GM12878 (cell line): ENCODE measurements at places on chromosomes 12 and 14. TPM values are rescaled to one million over a fixed set of nuclear protein-coding genes. Genes with fewer than 3 reads are reported as not detected.

GRCh38 chr14:22420598-22421186 is 168.3 kb downstream of the DAD1 start:
- DNase-seq = no peak

DNA sequence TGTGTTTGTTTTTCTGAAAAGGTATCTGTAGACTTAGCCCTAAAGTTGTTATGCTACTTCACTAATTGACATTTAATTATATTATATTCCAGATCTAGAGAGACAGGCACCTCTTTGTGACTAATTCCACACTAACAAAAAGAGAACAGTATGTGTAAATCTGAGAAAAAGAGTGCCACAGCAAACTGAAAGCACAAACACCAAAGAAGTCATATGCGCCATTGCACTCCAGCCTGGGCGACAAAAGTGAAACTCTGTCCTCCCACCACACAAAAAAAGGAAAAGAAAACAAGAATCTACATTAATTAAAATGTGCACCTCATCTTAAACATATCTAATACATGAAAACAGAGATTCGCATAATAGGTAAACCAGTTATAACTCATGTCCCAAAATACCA is 4.4 kb upstream of the CSRNP2 start:
- DNase-seq = peak; percentile 40

DNA sequence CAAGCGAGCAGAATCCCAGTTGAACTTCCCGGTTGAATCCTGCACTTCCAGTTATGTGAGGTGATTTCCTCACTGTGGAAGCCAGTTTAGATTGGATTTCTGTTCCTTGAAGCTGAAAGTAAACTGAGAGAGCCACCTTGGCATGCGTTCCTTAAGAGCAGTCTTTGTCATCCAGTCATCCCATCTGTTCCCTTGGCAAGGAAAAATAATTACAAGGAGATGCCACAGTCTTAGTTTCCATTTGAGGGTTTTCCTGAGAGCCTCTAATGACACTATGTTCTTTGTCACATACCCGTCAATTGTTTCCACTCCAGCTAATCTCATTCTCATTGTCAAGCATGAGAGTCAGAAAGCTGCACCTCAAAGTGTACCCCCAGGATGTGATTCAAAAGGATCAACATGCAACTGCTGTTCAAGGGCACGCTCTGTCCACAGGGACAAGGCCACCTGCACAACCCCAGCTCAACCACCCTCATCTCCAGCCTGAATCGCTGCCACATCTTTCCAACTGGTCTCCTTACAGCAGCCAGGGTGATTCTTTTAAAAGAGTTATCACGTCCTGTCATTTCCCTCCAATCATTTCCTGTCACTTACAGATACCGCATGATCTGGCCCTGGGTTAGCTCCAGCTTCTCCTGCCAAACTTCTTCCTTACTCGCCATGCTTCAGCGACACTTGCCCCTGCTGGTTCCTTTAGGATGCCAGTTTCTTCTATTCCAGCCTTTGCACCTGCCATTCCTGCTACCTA is 18.0 kb upstream of the TCP11L2 start:
- no peak for DNase-seq

- DNase-seq = no peak
These were observed 52.8 kb upstream of the EML1 start for GRCh38 chr14:99740411-99740810.

GRCh38 chr12:96431067-96431466 is 30.8 kb upstream of the CDK17 start:
- DNase-seq = no peak

GRCh38 chr12:11598900-11599299 is 50.6 kb upstream of the ETV6 start:
- no peak for DNase-seq

DNA sequence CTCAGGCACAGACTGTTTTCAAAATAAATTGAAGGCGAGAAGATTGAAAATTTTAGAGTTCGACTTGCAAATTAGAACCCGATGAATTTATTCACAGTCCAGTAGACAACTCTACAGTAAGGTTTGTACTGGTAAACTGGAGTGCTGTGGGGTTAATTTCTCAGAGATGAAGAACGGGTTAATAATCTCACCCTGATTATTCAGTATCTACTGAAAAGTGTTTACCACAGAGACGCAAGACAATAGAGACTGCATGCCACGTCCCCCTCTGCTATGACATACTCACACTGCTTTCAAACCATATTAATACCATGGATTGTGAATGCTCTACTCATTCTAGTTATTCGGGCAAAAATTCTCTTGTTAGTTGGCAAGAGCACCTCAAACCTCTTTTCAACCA is 36.1 kb downstream of the CFL2 start:
- no peak for DNase-seq

- no peak for DNase-seq
These were observed 480.2 kb upstream of the CCDC196 start for GRCh38 chr14:66005900-66006434.

GRCh38 chr12:72274931-72275330 is 2.8 kb downstream of the TRHDE start:
- DNase-seq = no peak

DNA sequence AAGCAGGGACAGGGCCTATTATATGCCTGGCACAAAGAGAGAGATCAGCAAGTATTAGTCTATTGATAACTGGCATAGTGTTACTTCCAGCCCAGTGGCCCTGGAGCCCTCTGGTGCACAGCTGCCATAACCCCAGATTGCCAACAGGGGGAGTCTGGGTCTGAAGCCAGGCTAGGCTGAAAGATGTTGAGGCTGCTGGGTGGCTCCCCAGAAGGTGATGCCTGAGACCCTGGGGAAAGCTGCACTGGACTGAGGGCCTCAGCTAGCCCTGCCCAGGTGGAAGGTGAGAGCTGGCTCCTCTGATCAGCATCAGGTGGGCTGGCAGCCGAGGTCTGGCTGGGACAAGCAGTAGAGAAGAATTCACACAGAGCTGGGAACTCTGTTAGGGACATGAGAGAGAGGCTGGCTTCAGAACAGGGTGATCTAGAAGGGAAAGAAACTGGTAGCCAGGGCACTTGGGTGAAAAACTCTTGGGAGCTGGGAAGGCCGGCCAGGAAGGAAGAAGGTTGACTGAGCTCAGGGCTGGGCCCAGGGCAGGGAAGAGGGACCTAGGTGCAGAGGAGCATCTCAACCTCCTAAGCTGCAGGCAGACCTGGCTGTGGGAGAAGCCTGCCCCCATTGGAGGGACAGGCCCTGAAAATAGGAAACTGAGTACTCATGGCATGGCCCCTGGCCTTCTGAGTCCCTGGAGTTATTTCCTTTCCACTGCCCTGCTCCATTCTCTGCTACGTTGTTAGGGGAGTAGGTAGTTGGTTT is 3.9 kb downstream of the GZMH start:
- DNase-seq = no peak

GRCh38 chr12:94736004-94736403 is 85.6 kb upstream of the TMCC3 start:
- no peak for DNase-seq

DNA sequence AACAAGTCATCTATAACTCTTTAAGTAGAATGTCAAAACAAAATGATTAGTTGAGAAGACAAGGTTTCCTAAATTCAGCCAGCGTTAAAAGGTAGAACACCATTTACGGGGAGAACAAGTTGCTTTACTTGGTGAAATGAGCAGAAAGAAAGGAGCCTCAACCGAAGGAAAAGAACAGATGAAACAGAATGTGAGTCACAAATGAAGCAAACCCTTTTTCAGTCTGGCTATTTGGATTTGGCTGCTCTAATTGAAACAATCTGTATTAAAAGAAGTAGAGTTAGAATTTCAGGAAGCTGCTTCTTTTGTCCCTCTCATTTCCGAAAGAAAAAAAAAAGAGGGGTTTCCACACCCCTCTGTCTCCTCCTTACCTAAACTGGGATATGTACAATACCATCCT is 34.6 kb downstream of the CEP128 start:
- DNase-seq = no peak

DNA sequence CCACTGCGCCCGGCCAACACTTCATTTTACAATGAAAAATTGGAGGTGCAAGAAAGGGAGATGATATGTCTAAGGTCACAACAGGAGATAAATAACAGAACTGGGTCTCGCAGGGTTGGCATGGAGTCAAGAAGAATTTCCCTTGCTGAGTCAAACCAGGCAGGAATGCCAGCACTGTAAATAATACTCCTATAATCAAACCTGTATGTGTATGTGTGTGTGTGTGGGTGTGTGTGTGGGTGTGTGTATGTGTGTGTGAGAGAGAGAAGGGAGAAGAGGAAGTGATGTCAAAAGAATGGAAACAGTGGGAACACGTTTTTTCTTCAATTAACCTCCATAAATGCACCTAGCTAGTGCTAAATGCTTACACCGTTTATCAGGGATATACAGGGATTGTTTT is 70.4 kb downstream of the TMEM116 start:
- DNase-seq = no peak

DNA sequence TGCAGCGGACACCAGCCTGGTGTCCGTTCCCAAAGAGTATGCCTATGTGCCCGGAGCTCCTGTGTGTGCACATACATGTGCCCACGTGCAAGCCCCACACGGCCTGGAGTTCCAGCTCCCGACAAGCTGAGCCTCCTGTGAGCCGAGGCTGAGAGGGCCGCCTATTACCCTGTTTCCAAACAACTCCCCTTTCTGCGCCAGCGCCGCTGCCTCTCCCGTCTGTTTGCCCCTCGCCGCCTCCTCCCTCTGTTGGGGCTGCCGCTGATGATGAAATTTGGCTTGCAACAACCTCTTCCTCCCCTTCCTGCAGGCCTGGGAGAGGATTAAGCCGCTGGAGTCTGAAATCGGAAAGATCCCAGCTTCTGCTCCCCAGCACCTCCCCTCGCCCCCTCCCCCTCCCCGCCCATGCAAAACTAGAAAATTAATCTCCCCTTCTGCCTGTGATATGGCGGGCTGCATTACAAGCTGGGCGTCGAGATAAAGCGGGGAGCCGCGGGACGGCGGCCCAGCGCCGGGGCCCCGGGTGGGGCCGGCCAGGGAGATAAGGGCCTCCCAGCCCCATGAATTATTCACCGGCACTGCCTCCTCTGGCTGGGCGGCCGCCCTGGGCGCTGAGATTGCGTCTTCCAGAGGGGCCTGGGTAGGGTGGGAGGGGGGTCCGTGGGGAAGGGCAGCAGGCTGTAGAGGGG is 6.8 kb upstream of the ASIC1 start:
- no peak for DNase-seq

DNA sequence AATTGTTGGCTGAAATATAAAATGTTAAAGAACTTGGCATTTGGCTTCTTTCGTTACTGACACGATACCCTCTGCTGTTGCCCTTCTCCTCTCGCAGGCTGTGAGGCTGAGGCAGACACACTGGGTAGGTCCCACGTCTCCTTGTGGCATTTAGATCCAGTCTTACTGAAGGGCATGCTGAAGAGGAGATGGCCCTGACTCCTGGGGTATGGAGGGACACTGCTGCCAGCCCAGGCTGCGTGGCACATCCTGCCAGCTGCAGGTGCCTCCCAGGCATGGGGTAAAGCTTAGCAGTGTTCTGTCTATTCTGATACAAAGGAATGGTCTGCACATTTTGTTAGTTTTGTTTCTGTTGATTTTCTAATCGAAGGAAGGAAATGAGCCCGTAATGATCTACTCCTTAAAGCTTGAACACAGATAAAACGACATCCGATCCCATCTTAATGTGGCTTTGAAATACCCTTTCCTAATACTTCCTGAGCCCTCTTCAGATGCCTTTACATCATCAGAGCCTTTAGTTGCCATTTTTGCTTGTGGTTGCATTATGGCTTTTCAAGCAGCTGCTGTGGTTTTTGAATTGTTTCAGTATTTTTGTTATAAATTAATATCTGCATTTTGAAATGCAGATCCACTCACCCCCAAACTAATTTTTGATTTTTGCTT is 61.1 kb downstream of the WDR20 start:
- DNase-seq = no peak

DNA sequence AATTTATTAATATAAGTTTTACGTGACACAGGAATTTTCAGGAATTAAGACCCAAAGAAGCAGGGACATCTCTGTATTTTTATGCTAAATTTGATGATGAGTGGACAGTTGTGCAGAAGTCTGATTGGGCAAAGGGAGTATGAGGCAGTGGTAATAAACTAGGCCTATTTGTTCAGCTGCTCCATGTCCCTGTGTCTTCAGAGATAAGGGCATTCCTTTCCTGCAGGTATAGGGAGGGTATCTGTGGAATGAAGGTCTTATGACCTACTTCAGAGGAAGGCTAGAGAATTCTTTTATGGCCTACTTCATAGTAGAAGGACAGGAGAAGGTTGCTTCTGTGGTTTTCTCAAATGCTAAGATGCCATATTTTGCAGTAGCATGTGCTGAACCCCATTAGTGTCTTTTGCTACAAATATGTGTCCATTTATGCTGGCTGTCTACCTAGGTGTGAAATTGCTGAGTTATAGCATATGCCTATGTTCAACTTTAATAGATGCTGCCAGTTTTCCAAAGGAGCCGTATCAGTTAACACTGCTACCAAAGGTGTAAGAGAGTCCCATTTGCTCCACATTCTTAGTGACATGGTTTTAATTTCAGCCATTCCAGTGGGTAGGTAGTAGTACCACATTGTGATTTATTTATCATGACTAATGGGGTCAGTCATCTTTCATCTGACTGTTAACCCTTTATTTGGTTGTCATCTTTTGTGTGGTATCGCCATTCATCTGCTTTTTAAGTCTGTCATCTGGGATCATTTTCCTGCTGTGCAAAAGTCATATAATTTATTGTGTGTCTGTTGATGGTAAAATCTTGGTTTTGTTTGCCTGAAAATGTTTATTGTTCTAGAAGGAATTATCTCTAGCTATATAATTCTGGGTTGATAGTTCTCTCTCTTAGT is 410.7 kb upstream of the RGS6 start:
- no peak for DNase-seq

- no peak for DNase-seq
These were observed 10.8 kb downstream of the ASPG start for GRCh38 chr14:104096318-104096717.

DTX1 gene
- total RNA-seq = 2.3 and 2.8 TPM in 2 replicates

PLA2G1B gene
- 2.5 TPM in 1 of 2 replicates, not detected in the other for total RNA-seq

TIGAR gene
- total RNA-seq = 7.6 and 11.5 TPM in 2 replicates

NCOR2 gene
- total RNA-seq = 164 and 179 TPM in 2 replicates

TTC9 gene
- 10.4 and 10.5 TPM in 2 replicates for total RNA-seq

TAS2R7 gene
- not detected in 2 replicates for total RNA-seq

NUP37 gene
- 58.8 and 69.1 TPM in 2 replicates for total RNA-seq

SDR9C7 gene
- not detected in 2 replicates for total RNA-seq

MYH6 gene
- total RNA-seq = not detected in 2 replicates

ITGB7 gene
- total RNA-seq = 459 and 487 TPM in 2 replicates

GRIP1 gene
- 0.85 TPM in 1 of 2 replicates, not detected in the other for total RNA-seq
